Left lung (tissue), 14 donors: ENCODE measurements at places on chromosomes 1 and 21. TPM values are rescaled to one million over a fixed set of nuclear protein-coding genes. Genes with fewer than 3 reads are reported as not detected.

TDRD10 gene
- polyA plus RNA-seq: 3.3 TPM

H6PD gene
- 63.0 TPM for polyA plus RNA-seq

EYA3 gene
- polyA plus RNA-seq: 33.0 TPM

LRRC3 gene
- polyA plus RNA-seq: 7.0 TPM

CLCNKA gene
- 1.1 TPM for polyA plus RNA-seq

PIP5K1A gene
- polyA plus RNA-seq: 73.3 TPM

HNRNPCL4 gene
- 0.31 TPM for polyA plus RNA-seq

ARHGAP30 gene
- polyA plus RNA-seq: 3.9 TPM

COL6A1 gene
- polyA plus RNA-seq: 574 TPM

KISS1 gene
- polyA plus RNA-seq: not detected

ST6GALNAC5 gene
- polyA plus RNA-seq: 9.1 TPM

STXBP3 gene
- 49.4 TPM for polyA plus RNA-seq

GRIK3 gene
- 1.2 TPM for polyA plus RNA-seq

GUCA2B gene
- polyA plus RNA-seq: not detected

OLFML3 gene
- polyA plus RNA-seq: 229 TPM

PRMT2 gene
- polyA plus RNA-seq: 129 TPM

GJA5 gene
- 105 TPM for polyA plus RNA-seq

UBXN10 gene
- polyA plus RNA-seq: 1.9 TPM

CLCA1 gene
- polyA plus RNA-seq: not detected

IL22RA1 gene
- 0.34 TPM for polyA plus RNA-seq

GNPAT gene
- 77.7 TPM for polyA plus RNA-seq

AVPR1B gene
- polyA plus RNA-seq: 0.11 TPM

L1TD1 gene
- 6.4 TPM for polyA plus RNA-seq
